ENCODE measurements at places on chromosomes 11 and 22.

- DNase-seq: no peak
These were observed 46.4 kb upstream of the OR5D13 start for GRCh38 chr11:55726715-55727324.

GRCh38 chr11:119907878-119908572 is 179.0 kb upstream of the NECTIN1 start:
- DNase-seq: no peak

DNA sequence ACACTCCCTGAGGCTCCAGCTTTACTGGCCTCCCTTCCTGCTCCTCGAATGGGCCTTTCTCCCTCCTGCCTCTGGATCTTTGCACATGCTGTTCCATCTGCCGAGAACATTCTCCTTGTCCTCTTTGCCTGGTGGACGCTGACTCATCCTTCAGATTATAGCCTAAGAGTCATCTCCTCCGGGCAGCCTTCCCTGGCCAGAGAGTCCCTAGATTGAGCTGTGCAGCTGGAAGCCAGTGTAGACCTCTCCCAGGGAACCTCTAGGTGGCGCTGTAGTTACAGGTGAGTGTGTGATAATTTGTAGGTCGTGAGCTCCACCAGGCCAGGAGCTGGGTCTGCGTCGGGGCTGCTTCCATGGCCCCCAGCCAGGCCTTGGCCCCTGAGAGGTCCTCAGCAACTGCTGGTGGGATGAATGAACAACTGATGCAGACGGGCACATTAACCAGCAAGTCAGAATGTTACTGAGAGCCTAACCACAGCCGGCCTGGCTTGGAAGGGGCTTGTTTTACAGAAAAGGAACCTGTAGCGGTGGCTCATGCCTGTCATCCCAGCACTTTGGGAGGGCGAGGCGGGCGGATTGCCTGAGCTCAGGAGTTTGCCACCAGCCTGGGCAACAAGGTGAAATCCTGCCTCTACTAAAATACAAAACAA is 8.7 kb downstream of the PNPLA5 start:
- peak; percentile 52 for DNase-seq

DNA sequence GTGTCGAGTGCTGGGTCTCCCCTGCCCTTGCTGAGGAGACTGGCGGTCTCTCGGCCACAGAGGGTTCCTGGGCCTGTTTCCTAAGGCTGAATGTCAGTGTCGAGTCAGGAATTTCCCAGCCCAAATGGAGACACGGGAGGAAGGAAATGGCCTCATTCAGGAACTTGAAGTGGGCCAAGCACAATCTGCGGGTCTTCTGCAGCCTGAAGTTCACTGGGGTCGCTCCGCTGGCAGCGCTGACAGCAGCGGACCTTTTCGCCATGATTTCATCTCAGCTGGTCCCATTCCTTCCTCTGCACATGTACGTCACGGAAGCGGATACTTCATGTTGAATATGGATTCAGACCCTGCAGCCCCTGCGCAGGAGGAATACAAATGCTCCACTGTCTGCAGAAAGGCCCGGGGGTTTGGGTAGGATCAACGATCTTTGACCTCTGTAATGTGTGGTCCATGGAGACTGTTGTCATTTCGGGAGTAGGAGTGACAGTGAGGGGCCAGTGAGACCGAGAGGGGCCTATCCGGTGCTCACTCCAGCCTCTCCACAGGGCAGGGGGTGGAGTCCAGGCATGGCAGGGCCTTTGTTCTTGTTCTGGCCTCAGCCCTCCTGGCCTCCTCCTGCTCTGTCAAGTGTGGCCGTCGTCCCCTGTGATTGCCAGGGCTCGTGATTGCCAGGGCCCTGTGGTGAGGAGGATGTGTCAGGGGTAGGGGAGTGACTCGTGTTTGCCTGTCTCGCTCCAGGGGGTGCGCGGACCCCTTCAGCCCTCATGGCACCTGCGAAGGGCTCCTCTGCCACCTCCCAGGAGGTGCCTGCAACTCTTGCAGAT is 402.3 kb downstream of the TBC1D22A start:
- DNase-seq: no peak

DNA sequence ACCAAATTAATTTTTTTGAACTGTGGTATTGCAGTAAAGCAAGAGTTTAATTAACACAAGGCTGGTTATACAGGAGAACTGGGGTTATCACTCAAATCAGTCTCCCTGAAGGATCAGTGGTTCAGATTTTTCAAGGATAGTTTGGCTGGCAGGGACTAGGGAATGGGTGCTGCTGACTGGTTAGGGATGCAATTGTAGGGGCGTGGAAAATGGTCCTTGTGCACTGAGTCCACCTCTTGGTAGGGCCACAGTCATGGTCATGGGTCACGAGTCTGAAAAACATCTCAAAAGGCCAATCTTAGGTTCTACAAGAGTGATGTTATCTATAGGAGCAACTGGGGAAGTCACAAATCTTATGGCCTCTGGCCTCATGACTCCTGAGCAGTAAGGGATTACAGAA is 27.9 kb downstream of the MCHR1 start:
- DNase-seq: no peak

DNA sequence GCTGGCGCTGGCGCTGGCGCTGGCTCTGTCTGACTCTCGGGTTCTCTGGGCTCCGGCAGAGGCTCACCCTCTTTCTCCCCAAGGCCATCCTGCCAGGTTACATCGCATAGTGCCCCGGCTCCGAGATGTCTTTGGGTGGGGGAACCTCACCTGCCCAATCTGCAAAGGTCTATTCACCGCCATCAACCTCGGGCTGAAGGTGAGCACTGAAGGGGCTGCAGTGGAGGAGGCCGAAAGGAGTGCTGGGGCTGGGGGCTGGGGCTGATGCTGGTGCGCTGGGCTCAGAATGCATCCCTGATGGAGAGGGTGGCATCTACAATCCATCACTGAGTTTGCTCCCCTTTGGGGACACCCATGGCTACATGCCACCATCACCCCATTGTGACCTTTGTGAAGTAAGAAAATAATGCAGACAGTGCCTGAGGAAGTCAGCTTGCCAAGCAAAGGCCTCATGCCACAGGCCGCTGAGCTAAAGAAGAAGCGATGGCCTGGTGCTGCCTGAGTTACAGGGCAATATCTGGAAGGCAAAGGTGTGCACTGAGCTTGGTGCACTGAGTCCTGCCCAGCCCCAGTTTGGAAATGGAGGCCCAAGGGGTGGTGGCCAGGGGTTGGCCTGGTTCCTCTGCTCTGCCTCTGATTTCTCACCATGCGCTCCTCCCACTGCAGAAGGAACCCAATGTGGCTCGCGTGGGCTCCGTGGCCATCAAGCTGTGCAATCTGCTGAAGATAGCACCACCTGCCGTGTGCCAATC is 620 bp downstream of the SMPD1 start:
- DNase-seq: no peak

DNA sequence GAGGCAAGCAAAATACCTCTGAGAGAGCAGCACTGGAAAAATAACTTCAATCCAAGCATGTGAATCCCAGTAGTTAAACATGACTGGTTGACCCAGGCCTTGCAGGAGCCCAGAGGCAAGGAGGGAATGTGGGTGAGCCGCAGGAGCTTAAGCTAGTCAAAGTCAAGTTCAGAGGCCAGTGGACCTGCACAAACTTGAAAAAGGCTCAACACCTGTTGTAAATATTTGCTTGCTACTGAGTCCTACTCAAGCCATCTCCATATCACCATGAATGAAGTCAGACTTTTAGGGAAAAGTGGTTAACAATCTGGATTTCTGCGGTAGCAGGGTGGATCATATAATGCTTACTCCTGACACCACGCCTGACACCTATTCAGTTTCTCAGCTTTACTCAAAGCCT is 4.8 kb upstream of the CAT start:
- no peak for DNase-seq

DNA sequence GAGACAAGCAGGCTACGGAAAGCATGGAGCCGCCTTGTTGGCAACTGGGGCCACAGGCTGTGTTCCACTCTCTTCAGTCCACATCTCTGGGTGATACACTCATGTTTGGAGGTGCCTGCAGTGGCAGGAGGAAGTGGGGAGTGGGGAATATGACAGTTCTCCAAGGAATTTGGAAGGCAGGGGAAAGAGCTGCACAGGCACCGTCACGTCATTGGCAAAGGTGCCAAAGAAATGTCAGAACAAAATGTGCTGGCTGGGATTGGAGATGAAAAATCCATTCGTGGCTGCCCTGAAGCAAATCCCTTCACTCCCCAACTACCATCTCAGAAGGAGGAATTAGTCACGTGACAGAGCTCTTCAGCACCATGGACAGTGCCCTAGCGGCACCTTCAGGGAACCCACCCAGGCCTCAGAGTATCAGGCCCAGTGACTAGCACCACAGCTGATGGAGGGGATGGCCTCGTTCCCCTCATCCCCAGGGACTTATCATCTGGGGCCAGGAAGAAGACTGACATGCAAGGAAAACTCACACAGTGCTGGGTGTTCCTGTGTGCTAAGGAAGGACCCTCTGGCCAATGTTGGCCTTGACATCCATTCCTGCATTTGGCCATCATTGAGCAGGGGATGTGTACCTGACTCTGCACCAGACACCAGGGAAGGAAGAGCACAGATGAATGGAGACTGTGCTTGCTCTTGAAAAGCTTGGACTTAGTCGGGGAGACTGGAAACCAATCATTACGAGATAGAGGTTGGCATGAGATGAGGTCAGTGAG is 48.5 kb upstream of the PRDM11 start:
- peak; percentile 42 for DNase-seq

DNA sequence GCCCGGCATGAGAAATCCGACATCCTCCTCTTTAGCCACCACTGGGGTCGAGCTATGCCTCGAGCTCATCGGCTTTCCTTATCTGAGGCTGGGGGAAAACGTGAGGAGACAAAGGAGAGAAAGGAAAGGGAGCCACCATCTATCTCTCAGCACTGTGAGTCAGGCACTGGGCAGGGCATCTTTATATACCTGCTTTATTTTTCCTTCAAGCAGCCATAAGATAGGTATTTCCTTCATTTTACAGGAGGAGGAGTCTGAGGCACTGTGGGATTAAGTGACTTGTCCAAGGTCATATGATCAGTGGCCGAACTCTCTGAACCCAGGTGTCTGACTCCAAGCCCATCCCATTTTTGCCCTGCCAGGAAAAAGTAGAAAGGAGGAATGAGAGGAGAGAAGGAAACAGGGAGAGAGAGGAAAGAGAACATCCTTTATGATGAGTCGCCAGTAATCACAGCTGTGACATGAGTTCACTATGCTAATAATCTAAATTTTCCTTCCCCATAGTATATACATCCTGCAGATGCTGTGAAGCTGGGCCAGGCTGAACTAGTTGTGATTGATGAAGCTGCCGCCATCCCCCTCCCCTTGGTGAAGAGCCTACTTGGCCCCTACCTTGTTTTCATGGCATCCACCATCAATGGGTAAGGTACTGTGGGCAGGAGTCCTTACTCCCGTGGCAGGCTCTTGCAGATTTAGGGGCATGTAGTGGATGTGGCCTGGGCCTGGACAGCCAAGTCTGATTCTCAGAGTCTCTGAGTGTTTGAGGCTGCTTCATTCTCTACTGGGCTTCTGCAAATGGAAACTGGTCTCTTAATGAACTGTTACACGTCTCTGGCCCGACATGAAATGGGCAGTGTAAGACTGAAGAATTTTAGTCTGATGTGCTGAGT is 21.8 kb downstream of the NAT10 start:
- DNase-seq: no peak

GRCh38 chr22:24201681-24202614 is 20.7 kb downstream of the SUSD2 start:
- no peak for DNase-seq

DNA sequence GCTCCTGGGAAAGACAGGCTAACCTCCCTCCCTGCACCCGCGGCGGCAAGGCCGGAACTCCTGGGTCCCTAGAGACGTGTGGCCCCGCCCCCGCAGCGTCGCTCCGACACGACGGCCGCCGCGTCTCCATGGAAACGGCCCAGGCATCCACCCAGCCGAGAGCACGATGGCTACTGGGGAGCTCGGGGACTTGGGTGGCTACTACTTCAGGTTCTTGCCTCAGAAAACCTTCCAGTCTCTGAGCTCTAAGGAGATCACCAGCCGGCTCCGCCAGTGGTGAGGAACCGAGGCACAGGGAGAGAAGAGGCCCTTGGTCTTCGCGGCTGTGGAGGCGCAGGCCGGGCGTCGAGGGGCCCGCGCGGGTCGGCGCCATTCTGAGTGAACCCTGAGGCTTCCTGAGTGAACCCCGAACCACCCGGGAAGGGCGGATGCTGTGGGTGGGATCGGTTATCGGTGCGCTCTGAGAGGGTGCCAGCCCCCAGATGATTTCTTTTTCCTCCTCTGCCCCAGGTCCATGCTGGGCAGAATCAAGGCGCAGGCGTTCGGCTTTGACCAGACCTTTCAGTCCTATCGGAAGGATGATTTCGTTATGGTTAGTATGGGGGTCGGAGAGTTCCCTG is at the start of gene CFAP300:
Gene CFAP300, plus strand, starts transcription at position 133 of the 620 bp plus-strand sequence. Its CDS starts 34 bp downstream, at position 167.
- DNase-seq: peak; percentile 43

DNA sequence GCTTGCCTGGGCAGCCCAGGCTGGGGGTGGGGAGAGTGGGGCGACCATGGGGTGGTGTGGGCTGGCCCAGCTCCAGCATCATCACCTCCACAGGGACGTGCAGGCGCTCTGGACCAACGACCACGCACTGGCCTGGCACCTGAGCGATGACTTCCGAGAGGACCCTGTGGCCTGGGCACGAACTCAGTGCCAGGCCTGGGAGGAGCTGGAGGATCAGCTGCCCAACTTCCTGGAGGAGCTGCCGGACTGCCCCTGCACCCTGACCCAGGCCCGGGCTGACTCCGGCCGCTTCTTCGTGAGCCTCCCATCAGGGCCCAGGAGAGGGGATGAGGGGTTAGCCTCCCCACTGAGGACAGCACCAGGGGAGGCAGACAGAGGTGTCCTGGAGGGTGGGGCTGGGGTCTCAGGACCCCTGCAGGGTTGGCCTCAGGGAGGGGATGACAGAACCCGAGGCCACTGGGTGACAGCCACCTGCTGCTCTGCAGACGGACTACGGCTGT is 3.8 kb downstream of the SUSD2 start:
- DNase-seq: no peak

GRCh38 chr11:6248248-6248647 is 9.4 kb downstream of the CNGA4 start:
- DNase-seq: no peak

- no peak for DNase-seq
These were observed 30.5 kb downstream of the IFT27 start for GRCh38 chr22:36745301-36745995.

- DNase-seq: no peak
These were observed 1388.7 kb downstream of the BRD1 start for GRCh38 chr22:48438800-48439559.

GRCh38 chr11:110955776-110956175 is 243.5 kb upstream of the ARHGAP20 start:
- DNase-seq: no peak

DNA sequence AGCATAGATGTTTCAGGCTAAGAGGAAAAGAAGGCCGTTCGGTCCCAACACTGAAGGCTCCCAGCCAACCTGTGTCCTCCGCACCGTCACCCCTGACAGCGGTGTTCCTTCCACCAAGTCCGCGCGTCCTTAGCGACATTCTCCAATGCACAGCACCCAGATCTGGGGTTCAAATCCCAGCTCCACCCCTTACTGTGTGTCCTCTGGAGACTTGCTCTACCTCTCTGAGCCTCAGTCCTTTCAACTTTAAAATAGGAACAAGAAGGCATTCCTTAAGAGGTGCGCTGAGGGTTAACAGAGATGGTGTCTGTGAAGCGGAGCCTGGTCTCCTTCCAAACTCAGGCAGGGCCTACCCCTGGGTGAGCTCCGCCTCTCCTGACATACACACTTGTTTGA is 224.0 kb downstream of the MN1 start:
- DNase-seq: no peak

GRCh38 chr11:114180301-114181055 is 115.7 kb upstream of the NNMT start:
- peak; percentile 35 for DNase-seq
